ENCODE measurements at places on chromosomes 13 and 19. TPM values are rescaled to one million over a fixed set of nuclear protein-coding genes. Genes with fewer than 3 reads are reported as not detected.

The CD209 gene
- total RNA-seq = 0.47 TPM

- DNase-seq = peak; percentile 4
Observed at GRCh38 chr13:67736646-67737420, 506.7 kb upstream of the PCDH9 start.

DNA sequence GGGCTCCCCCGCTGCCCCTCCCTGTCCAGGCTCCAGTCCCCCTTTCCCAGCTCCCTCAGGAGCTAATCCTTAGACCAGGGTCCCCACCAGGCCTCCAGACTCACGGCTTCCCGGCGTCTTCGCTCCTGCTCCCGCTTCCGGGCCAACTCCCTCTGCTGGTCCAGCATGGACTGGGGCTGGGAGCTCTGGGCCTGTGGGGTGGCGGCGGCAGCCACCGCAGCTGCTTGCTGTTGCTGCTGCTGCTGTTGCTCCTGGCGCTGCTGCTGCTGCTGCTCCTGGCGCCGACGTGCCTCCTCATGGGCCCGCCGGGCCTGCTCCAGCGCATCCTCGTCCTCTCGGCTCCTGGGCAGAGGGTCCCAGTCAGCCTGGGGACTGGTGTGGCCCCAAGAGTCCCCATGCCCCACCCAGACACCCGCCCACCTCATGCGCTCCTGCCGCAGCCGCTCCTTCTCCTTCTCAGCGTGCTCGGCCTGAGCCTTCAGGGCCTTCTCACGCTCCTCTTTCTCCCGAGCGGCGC is 6.4 kb upstream of the EPHX3 start:
- DNase-seq = no peak

GRCh38 chr13:97573011-97573410 is 139.0 kb downstream of the RAP2A start:
- no peak for DNase-seq
